ENCODE measurements at places on chromosomes 2 and 18.

DNA sequence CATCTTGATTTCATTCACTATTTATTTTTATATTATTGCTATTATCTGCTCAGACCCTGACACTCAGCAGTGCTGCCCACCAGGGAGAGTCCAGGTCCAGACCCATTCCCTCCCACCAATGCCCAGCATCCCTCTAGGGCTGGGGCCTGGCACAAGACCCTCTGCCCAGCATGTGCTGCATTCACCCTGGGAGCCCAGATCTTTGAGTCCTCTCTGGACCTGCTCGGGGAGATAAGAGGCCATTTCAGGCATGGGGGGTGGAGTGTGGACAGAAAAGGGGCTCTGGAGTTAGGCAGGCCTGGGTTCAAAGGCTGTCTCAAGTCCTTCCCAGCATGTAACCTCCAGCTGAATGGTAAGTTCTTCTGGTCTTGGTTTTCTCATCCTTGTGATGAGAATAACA lies 209.6 kb downstream of the CYP26B1 start:
- DNase-seq, result no peak

- no peak for DNase-seq
Observed at GRCh38 chr18:50076277-50076676, 118.7 kb downstream of the MYO5B start.

GRCh38 chr2:15687720-15688119 lies 96.1 kb downstream of the DDX1 start:
- DNase-seq, result no peak

DNA sequence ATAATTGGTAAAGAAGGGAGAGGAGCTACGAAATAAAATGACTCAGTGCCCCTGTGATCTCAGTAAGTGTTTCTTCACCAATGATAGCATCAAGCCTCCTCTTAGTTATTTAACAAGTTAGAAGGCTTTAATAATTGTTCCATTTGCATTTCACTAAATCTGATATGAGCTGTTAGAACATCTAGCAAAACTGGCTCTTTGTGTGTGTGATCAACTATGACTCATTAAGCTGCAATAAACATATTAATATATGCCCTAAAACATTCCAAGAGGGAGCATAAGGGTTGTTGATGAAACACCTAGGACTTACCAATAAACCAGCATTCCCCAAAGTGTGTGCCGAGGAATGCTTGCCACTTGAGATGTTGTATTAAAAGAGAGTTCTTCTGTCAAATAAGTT lies 115.2 kb downstream of the OSBPL6 start:
- DNase-seq, result no peak

DNA sequence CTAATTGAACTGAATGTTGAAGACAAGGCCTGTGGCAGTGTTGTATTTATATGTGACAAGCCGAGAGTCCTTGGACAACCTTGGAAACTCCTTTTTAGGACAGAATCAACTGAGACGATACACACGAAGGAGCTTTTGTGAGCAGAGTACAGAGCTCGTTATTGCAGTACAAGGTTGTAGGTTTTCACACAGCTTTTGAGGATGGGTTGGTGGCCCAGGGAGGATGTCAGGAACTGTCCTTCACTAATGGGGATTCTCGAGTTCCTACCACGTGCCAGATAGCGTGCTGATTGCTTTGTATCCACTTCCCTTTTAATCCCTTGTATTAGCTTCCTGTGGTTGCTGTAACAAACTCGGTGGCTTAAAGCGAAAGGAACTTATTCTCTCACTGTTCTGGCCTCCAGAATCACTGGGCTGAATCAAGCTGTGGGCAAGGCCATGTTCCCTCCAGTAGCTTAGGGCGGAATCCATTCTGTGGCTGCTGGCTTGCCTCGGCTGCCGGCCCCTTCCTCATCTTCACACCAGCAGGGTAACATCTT lies 20.2 kb downstream of the INPP4A start:
- no peak for DNase-seq

- DNase-seq, result no peak
Observed at GRCh38 chr2:233802132-233802815, 24.1 kb downstream of the MROH2A start.

- no peak for DNase-seq
Observed at GRCh38 chr18:3863006-3863405, 413.0 kb downstream of the TGIF1 start.

- DNase-seq, result no peak
Observed at GRCh38 chr2:25441353-25441752, 99.6 kb upstream of the DNMT3A start.

DNA sequence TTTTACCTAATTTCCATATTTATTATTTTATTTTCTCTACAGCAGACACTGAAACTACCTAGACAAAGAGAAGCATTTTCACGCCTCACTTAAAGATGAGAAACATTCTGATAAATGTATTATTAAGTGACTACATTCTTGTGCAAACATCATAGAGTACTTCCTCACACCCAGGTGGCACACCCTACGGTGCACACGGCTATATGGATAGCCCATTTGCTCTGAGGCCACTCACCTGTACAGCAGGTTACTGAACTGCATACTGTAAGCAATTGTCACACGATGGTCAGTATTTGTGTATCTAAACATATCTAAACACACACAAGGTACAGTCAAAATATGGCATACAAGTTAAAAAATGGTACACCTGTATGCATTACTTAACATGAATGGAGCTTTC lies 481.4 kb downstream of the CMPK2 start:
- DNase-seq, result no peak

- DNase-seq, result no peak
Observed at GRCh38 chr2:221817052-221817451, 244.9 kb upstream of the EPHA4 start.

DNA sequence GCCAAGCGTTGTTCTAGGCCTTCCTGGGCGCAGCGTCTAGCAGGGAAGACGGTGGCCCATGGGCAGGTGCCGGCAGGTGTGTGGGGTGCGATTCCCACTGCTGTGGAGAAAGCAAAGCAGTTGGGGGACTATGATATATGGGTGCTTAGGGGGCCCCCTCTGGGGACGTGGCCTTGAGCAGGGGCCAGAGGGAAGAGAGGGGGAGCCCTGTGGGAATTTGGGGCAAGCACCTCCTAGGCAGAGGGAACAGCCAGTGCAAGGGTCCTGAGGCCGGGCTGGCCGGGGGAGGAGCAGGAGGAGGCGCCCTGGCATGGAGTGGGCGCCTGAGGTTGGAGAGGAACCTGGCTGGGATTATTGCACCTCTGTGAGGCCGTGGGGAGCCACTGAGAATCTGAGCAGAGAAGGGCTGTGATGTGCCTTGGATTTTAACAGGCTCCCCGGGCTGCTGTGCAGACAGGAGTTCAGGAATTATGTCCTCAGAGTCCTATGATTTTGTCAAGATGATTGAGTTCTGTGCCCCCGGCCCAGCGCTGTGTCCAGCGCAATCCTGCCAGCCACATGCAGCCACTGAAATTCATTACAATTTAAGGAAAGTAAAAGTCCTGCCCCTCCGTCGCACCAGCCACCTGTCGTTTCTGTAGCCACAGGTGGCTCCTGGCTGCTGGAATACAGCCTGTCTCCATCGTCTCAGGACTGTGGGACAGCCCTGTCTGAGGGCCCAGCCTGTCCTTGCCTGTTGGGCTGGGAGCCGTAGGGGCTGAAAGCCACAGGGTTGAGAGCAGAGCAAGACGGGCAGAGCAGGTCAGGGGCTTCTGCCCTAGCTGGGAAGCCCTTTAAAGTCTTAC lies 9.1 kb upstream of the KLHL30 start:
- no peak for DNase-seq

DNA sequence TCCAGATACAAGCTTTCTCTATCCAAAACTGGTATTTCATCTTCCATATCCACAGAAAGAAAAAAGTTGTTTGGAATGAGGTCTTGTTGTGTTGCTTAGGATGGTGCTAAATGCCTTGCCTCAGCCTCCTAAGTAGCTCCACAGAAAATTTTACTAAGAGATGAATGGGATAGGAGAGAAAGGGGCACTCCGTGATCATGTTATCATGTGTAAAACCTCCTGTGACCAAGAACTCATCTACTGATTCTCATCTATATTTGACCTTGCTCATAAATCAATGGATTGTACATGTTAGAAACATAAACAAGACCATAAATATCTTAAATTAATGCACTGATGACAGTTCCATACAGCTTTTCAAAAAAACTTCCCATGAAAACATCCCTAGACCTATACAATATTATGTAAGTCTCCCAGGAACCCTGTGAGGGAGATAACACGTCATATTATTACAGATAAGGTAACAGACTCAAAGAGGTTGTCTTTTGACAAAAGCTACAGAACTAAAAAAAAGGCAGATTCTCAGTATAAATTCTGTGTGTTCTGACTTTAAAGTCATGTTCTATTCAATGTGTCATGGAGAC lies 29.3 kb upstream of the KYNU start:
- no peak for DNase-seq

- DNase-seq, result no peak
Observed at GRCh38 chr2:231370749-231371429, 24.6 kb upstream of the B3GNT7 start.

GRCh38 chr2:38122344-38122743 lies 46.4 kb upstream of the CYP1B1 start:
- no peak for DNase-seq

GRCh38 chr2:162506706-162507105 lies 162.8 kb downstream of the GCA start:
- DNase-seq, result no peak

DNA sequence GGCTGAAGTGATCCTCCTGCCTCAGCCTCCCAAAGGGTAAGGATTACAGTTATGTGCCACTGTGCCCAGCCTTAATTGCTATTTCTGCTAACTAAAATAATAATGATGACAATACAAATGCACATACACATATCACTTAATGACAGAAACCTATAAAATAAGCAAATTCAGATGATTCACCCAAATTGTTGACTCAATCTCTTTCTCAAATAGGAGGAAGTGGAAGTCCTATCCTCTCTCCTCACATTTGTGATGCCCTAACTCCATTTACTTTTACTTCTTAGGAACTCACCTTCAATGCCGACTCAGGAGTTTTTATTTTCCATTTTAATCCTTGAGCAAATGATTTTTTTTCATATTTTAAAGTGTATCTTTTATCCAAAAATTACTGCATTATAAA lies 24.5 kb upstream of the RAPH1 start:
- DNase-seq, result no peak

GRCh38 chr18:76363436-76364120 lies 131.5 kb downstream of the ZNF516 start:
- DNase-seq, result no peak

- no peak for DNase-seq
Observed at GRCh38 chr18:47868744-47869143, 61.7 kb downstream of the SMAD2 start.

- no peak for DNase-seq
Observed at GRCh38 chr2:168929031-168929430, 27.9 kb downstream of the G6PC2 start.

Measured in esophagus squamous epithelium (tissue), 5 donors.